ENCODE measurements at places on chromosomes 6 and 20. TPM values are rescaled to one million over a fixed set of nuclear protein-coding genes. Genes with fewer than 3 reads are reported as not detected.

Gene FANCE
- 5.5 TPM for total RNA-seq

Gene LGSN
- 0.25 TPM for total RNA-seq

Gene SCRT2
- not detected for total RNA-seq

Gene CLVS2
- total RNA-seq, result not detected

Gene CCN6
- total RNA-seq, result not detected

Gene PGC
- total RNA-seq, result not detected

Gene LY6G6D
- total RNA-seq, result not detected

Gene PEX3
- 12.8 TPM for total RNA-seq

Gene CARMIL1
- 3.0 TPM for total RNA-seq

Gene CST4
- total RNA-seq, result not detected

Gene PI3
- not detected for total RNA-seq

Gene LY6G6C
- not detected for total RNA-seq

Gene NQO2
- 27.4 TPM for total RNA-seq
